Stimulated activated CD8-positive, alpha-beta memory T cell treated with anti-CD3 and anti-CD28 coated beads, Interleukin-15, amount 100 ng/mL, for 4 hours (primary cell): ENCODE measurements at places on chromosomes 2 and 18.

GRCh38 chr18:46815661-46816060 lies 58.8 kb upstream of the ST8SIA5 start:
- DNase-seq, result no peak

GRCh38 chr2:69931832-69932595 lies 17.1 kb downstream of the MXD1 start:
- DNase-seq, result no peak

DNA sequence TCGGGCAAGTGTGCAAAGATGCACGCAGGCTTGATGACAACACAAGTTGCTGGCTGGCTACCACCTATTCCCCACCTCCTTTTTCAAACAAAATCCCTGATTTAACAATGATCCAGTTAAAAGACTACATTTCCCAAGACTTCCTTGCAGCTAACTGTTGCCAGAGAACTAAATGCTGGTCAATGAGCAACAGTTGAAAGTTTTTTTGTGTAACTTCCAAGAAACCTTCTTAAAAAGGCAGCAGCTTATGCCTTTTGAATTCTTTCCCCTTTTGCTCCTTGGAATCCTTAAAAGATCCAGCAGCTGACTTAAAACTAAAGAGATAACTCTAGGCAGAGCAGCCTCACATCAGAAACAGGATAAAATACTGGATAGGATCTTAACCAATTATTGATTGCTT lies 38.5 kb downstream of the NPHP1 start:
- DNase-seq, result no peak

GRCh38 chr2:16254356-16254965 lies 314.1 kb downstream of the MYCN start:
- no peak for DNase-seq

DNA sequence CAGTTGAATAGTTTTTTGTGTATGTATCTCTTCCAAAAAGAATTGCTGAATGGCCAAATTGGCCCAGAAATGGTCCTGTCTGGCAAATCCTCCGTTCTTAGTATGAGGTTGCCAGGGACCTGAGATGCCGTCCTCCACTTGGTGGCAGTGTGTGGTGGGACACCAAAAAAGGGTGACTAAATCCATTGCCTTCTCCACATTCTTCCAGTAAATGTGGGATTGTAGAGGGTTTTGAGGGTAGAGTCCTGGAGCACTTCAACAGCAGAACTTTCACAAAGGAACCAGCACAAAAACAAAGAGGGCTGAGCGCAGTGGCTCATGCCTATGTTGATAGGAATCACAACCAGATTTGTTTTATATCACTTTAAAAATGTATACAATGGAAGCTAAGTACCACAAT lies 199.9 kb downstream of the BCL2 start:
- DNase-seq, result no peak

GRCh38 chr2:198715302-198715835 lies 742.4 kb downstream of the SATB2 start:
- DNase-seq, result no peak

GRCh38 chr18:79493801-79494211 lies 98.1 kb downstream of the NFATC1 start:
- no peak for DNase-seq

DNA sequence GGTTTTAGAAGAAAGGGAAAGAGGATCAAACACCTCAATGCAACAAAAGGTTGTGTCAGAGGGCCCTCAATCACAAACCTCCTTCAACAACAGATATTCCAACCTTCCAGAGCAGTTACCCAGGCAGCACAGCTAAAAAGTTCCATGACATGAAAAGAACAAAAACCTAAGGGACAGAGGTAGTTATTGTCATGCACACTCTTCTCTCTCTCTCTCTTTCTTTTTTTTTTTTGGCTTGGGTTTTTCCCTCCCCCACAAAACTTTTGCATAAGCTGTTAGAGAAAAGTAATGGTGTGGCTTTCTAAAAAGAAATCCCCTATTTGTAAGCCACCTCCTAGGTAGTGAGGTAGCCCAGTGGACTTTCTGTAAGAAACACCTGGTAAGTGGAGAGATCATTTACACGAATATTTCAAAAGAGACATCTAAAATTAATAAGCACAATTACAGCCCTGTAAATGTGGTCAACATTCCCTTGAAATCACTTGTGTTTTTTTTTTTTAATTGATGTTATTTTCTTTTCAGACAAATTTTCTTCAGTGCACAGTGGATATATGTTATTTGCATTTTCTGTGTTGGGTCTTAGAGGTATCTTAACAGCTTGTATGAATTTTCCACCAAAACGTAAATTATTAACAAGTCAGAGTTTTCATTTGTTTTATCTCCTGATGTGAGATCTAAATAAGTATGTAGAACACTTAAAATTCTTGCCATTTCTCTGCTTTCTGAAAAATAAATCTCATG lies 48.4 kb downstream of the ZEB2 start:
- DNase-seq, result no peak

- DNase-seq, result no peak
Measured at GRCh38 chr2:70916291-70916690, 19.4 kb upstream of the ATP6V1B1 start.

DNA sequence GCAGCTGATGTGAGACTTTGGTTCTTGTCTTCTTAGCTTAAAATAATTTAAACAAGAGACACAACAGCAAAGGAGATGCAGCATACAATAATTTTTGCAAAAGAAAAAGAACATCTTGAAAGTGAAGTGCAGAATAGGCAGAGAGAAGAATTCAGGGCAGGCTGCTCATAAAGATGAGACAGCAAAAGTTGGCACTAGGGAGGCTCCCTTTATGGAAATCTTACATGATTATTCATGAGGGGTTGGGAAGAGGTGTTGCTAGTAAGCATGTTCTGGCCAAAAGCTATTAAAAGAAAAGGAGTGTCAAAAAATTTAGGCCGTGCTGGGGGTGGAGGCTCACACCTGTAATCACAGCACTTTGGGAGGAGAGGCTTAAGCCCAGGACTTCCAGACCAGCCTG lies 4.2 kb upstream of the ALPP start:
- DNase-seq, result no peak

- DNase-seq, result no peak
Measured at GRCh38 chr2:113245276-113245711, 33.4 kb downstream of the PAX8 start.

GRCh38 chr2:17083902-17084301 lies 418.3 kb upstream of the CYRIA start:
- DNase-seq, result no peak

DNA sequence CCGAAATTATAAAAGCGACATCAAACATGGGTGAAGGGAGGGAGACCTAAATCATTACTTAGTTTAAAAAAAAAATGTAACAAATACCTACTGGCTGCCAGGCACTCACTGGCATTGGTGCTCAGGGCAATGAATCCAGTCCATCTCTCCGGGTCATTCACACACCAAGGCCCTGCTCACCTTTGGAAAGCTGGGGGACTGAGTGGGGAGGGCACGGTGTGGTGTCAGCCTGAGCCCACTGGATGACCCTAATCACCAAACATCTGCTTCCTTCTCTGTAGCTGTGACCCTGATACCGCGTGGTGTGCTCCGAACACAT lies 336 bp upstream of the DDX1 start:
- DNase-seq, result no peak

DNA sequence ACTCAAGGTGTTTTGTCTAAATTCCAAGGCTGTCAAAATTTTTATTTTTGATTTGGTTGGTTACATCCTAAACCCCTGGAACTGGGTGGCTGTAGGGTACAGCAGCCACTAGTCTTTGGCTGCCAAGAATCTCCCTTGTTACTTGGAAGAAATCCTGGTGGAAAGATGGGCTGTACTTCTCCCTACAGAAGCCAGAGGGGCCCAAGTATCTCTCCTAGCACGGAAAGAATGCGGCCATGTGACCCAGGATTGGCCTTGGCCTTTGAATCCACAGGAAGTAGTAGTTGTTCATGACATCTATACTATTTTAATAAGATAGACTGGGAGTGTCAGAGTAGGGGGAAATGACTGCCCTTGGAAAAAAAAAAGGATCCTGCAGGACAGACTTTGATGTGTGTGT lies 54.4 kb upstream of the MYO3B start:
- DNase-seq, result no peak

DNA sequence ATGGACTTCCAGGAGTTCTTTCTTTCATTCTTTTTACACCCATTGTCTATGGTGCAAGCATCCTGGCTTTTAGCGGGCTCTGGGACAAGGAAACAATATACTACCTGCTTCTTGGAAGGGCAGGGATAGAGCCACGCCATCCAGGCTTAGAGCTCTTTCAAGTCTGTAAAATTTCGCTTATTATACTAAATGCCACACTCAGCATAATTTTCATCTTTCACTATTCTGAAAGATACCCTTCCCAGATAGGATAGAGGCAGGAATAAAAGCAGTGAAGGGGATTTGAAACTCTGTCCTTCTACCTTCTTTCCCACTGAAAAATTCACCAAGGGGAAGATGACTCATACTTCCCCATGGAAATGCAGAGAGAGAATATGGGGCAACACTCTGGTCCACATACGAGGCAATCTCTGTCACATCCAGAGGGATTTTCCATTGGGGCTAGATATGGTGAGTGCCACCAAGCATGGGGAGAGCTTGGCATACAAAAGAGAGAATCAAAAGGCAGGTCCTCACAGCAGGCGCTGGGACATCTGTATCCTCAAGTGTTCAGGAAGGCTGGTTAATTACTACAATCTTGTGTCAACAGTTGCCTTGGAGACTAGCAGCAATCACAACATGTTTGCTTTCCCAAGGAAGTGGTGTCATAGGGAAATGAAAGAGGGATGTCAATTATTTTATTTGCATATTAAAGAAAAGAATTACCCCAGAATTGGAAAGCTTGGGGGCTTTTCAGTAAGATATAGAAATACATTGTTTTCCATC lies 127.6 kb downstream of the TDRD15 start:
- DNase-seq, result no peak

DNA sequence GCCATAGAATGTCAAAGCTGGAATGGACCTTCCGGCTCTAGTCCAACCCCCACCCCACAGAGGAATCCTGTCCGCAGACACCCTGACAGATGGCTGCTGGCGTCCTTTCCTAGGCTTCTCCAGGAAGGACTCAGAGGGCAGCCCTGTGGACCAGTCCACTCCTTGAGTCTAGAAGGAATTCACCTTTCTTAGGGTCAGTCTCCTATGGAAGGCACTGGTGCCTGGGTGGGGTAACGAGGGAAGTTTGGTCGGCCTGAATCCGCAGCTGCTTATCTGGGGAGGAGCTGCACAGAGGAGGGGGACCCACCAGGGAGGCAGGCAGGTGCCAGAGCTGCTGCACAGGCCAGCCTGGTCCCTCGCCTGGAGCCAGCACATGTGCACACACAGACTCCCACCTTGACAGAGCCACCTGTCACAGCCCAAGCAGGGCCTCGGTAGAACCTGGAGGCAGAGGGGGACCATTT lies 2.5 kb downstream of the DNMT3A start:
- DNase-seq, result no peak

DNA sequence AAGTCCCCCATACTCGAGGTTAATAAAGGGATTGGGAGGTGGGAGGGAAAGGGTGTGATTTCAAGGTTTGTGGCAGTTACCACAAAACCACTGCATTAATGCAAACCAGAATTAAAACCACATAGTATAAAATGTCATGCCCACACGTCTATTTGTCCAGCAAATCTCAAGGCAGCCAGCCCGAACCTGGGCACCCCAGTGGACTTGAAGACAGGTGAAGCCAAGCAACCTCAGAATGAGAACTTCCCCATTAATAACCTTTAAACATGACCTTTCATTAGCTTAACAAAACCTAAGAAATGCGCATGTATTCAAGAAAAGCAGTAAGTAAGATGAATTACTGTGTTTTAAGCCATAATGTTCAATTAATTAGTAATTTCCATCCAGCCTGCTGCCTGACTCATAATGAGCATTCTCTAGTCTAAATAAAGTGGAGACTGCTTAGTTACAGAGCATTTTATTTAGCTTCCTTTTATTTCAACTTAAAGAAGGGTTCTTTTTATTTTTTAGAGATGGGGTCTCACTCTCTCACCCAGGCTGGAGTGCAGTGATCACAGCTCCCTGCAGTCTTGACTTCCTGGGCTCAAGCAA lies 229.6 kb downstream of the FAM210A start:
- no peak for DNase-seq

GRCh38 chr2:19845323-19845920 lies 56.4 kb downstream of the TTC32 start:
- DNase-seq, result no peak

DNA sequence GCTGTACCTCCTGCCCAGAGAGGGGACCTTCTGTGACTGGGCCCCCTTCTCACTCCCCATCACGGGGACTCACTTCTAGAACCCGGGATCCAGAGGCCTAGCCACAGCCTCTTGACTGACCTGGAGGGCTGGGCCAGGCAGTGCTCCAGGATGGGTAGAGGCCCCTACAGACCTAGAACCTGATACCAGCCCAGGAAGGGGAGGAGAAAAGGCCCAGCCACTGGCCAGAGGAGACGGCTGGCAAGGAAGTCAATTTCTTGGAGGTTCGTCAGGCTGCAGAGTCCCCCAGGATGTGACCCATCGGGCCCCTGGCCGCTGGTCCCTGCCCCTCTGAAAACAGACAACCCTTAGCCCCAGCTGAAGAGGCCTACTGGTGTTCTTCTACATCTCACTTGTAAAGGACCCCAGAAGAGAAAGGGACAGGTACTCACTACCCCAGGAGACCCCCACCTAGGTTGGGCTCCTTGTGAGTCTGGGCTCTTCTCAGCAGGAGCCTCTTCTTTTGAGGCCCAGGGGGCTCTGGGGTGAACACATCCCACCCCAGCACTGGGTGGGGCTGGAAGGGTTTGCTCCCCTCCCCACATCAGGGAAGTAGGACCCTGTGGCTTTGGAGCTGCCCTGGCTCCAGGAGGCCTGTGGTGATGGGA lies 86.0 kb downstream of the STPG4 start:
- DNase-seq, result no peak

- DNase-seq, result no peak
Measured at GRCh38 chr18:2878656-2879330, 32.0 kb downstream of the EMILIN2 start.

GRCh38 chr2:190587106-190587505 lies 52.6 kb upstream of the NEMP2 start:
- DNase-seq, result no peak

- DNase-seq, result no peak
Measured at GRCh38 chr18:70522183-70522680, 233.4 kb downstream of the SOCS6 start.

GRCh38 chr2:240506406-240507059 lies 51.3 kb downstream of the ANKMY1 start:
- DNase-seq, result no peak

DNA sequence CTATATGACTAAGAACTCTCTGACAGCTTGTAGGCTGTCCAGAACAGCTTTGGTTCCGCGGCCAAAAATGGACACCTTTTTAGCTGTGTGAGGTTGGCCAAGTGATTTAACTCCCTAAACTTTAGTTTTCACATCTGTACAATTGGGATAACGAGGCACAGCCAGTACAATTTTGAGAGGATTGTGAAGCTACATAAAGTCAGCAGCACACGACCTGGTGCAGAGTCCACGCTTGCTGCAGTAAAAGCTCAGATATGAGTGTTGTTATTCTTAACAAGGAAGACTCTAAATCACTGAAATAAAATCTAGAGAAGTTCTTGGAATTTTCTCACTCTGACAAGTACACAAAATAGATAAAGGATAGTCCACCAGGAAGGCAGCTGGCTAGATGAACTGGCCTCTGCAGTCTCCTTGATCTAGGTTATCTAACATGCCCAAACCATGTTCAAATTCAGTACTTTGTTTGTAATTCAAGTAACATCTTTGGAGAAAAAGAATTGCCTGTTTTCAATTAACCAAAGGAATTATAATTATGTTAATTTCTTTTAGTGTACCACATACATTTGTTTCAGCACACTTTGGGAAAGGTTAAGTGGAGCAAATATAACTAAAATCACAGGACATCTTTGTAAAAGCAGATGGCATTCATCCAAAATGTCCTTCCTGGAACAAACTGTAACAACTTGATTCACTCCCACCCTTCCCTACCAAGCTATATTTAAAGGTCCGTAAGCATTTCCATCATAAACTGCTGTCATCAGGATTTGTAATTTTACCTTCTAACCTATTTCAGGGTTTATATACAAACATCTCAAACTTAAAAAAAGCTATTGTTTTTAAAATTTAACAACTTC lies 201.7 kb upstream of the STK17B start:
- no peak for DNase-seq
